ENCODE measurements at places on chromosomes 1 and 21.
A peak's percentile ranks its signal among the peaks of the same experiment; 100 is the strongest.

DNA sequence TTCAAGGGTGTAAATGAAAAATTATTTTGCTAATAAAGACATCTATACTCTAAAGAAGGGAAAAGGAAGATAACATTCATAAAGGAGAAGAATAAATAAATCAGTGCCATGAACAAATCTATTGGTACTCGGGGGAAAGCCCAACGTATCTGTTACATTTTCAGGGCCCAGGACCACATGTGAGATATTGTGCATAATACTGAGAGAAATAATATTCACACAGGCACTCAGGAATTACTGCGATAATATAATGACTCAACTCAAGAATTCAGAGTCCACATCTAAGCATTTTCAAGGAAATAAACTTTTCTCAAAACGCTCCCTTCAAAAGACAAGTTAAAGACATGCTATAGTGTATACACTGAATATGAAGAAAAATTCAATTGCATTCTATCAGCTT is 108.8 kb downstream of the SMYD2 start:
- DNase-seq = no peak

- no peak for DNase-seq
These were observed 41.1 kb downstream of the IL6R start for GRCh38 chr1:154446292-154446691.

DNA sequence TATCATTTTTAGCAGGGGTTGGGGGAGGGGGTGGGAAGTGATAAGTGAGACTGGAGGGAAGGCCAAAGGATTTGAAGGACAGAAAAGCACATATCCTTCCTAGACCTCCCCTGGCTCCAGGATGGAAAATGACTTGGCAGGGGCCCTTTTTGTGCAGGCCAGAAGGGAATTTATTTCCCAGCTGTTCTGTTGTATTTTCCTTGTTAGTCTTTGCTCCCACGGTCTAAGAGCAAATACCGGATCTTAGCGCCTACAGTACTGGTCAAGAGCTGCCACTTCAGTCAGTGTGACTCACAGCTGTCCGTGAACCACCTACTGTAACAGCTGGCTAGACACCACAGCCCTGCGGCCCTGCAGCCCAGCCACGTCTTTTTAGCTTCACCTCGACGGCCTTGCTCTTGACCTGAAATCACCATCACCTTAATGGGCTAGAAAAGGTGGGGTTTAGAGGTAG is 51.0 kb upstream of the ERRFI1 start:
- DNase-seq = peak; percentile 82

DNA sequence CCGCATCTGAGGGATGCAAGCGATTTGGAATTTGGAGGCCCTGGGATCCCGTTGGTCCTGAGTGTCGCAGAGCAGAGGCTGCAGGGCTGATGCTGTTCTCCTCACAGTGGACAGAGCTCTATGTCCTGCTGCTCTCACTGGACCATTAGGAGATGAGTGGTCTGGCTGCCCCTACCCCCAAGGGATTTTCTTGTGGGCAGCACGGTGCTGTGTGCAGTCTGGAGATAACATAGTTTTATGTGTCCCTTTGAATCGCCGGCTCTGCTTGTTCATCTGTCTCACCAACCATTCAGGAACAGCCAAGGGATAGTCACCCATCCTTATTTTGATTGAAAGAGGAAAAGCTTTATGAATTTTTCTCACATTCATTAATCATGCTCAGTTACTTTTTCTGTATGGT is 49.9 kb downstream of the CHRM3 start:
- DNase-seq = no peak
